ENCODE measurements at places on chromosomes 12 and 14. TPM values are rescaled to one million over a fixed set of nuclear protein-coding genes. Genes with fewer than 3 reads are reported as not detected.
A peak's percentile ranks its signal among the peaks of the same experiment; 100 is the strongest.

DNA sequence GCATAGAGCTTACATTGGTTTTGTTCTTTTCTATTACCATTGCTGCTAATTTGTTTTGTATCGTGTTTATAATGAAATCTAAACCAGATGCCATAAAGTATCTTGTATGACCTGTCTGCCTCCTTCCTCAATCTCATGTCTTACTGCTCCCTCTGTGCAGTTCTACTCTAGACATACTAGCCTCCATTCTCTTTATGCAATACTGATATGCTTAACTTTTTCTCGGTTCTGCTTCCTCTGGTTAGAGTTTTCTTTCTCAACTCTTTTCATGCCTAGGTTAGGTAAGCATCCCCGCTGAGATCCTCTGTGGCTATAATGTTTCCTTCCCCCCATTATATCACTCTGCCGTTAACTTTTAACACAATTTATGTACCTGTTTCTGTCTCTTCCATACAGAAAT is 852.3 kb downstream of the TRHDE start:
- no peak for ATAC-seq

DNA sequence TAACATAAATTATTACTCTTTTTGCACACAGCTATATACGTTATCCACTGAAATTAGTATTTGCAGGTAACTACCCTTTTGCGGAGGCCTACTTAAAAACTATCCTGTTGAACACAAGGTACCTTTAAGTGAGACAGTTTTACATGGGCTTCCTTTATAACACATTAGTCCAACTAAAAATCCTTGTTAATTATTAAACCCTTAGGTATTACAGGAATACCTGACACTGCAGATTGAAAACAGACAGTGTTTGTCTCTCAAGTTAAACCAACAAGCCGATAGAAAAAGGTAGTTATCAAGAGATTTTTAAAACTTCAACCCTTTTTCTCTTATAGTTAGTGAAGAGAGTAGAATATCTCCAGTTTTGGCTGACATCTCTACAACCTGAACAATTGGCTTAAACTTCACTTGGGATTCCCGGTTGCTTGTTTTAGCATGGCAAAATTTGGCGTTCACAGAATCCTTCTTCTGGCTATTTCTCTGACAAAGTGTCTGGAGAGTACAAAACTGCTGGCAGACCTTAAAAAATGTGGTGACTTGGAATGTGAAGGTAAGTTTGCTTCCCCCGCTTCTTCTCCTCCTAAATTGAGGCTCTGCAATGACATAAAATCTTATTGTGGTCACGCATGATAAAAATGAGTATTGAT is at the start of gene MIA2:
Gene MIA2, plus strand, starts transcription at position 236 of the 647 bp plus-strand sequence. Its CDS starts 200 bp downstream, at position 436.
- no peak for ATAC-seq

GRCh38 chr12:95182868-95183415 is 34.3 kb downstream of the FGD6 start:
- ATAC-seq, result peak; percentile 34

GRCh38 chr12:20398686-20399085 is 30.3 kb downstream of the PDE3A start:
- no peak for ATAC-seq

The APOLD1 gene
- total RNA-seq, result 25.2 TPM

DNA sequence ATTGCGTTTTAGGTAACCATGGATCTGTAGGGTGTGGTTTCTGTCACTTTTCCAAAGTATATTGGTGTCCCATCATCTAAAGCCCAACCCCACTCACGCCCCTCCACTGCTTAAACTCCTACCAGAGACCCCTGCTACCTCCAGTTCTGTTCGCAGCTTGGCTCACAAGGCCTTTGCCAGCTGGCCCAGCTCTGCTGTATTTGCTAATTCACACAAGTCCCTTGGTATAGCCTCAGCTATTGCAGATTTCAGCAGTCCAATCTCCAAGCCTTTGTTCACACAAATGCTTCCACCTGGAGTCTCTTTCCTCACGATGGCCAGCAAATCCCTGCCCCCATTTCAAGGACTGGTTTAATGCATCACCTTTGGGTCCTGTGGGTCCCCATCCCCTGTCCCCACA is 24.2 kb downstream of the ISCA2 start:
- no peak for ATAC-seq

DNA sequence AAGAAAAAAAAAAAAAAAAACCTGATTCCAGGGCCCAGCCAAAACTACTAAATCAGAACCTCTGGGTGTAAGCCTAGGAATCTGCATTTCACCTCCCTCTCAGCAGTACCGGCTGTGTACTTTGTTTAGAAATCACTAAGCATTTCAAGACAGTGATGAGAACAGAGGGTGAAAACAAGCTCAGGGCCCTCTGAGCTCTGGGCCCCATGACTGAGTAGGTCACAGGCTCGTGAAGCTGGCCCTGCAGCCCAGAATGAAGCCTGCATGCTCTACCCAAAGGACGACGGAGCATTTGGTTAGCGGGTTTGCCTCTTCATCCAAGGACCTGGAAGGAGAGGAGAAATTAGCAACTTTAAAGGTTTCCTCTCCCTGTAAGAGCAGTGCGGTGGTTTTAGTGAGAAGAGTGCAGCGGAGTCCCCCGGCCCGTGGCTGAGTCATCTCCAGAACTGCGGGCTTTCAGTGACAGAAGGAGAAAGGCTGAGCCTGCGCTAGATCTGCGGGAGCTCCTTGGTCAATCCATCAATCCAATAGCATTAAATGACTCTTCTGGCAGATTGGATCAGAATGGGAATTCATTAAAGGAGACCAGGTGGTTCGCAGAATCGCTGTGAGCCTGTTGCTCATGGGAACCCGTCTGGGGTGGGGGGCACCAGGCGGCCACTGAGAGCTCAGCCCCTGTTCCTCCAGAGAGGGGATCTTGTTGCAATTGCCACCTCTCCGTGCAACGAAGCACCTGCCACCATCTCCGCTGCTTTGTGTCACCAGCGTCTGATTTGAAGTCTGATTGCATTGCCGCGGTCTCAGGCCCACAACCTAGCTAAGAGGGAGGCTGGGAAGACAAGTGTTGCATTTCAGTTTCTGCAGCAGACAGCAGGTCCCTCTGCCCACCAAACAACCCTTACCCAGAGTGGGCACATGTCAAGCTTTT is 7.3 kb downstream of the IL31 start:
- no peak for ATAC-seq

- no peak for ATAC-seq
Measured at GRCh38 chr12:71954083-71954778, 15.6 kb downstream of the TPH2 start.

The VWF gene
- 116 TPM for total RNA-seq

DNA sequence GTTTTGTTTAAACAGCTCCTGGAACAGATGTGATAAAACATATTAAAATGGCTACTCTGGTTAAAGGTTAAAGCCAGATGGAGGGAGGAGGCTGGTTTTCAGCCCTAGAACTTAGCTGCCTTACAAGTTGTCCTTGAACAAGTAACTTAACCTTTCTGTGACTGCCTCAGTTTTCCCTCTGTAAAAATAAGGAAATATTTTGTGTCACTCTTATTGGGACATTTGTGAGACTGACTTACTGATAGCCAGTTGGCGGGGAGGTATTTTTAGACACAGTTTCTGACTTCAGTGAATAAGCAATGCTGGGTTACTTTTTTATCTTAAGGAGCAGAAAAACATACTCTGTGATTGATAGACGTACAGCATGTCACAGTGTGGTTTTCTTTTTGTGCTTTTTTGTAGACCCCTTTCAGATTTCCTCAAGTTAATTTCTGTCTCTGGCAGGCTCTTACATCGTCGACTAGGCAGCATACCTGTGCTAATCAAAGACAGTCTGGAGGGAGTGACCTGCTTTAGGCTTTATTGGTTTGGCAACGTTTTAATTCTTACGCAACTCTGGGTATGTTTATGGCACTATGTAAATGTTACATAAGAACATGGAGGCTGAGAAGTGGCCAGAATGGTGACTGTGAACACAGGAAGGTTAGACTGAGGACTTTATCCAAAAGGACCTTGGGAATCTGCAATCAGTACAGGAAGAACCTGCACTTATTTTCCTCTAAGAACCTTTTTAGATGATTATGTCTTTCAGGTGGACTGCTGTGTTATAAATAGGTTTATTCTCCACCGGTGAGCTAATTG is 3.3 kb downstream of the ACVR1B start:
- ATAC-seq, result no peak

The C12orf56 gene
- total RNA-seq, result not detected

DNA sequence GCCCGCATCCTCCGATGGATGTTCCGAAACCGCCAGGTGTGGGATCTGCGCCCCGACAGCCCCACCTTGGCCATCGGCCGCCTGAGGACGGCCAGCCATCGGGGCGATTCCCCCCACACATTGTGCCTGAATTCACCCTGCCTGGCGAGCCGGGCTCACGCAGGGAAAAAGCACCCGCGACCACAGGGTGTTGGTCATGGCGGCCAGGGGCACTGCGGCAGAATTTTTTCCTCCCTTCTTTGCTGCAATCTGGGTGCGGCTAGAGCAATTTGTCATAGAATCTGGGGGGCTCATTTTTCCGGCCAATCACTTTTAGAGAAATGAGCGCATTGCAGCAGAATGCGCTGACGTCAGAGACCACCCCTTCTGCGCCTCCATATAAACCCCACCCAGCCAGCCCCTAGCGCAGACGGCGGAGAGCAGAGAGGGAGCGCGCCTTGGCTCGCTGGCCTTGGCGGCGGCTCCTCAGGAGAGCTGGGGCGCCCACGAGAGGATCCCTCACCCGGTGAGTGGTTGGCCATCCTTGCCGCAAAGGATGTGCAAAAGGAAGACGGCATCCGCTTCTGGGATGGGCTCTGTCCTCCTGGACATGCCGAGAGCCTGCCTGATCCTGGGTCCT is at the start of gene MEG3:
Gene MEG3, plus strand, starts transcription at position 406 of the 619 bp plus-strand sequence.
- peak; percentile 55 for ATAC-seq

DNA sequence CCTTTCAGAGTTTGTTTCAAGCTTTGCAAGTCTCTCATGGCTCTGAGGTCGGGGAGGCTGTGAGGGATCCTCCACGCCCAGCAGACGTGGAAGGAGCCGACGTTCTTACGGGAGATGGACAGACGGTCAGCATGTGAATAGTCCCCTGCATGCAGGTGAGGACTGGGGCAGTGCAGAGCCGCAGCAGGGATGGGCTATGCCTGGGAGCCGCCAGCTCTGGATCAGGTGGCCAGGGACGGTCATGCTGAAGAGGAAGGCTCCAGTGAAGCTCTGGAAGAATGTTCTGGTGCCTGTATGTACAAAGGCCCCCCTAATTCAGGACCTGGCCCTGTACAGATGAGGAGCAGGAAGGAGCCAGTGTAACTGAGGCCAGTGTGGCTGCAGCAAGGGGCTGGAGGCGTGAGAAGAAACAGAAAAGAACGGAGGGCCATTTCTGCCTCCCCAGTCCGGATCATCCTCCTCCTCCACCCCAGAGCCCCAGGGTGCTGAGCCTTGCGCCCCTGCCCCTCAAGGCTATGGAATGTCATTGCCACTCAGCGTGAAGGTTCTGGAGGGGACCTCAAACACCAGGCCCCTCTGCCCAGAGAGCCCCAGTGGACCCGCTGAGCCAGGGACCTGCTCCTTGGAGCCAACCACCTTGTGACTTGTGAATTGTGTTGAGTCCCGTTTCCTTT is 96.8 kb upstream of the DIO3 start:
- no peak for ATAC-seq

The ITGB7 gene
- total RNA-seq, result 0.40 TPM

DNA sequence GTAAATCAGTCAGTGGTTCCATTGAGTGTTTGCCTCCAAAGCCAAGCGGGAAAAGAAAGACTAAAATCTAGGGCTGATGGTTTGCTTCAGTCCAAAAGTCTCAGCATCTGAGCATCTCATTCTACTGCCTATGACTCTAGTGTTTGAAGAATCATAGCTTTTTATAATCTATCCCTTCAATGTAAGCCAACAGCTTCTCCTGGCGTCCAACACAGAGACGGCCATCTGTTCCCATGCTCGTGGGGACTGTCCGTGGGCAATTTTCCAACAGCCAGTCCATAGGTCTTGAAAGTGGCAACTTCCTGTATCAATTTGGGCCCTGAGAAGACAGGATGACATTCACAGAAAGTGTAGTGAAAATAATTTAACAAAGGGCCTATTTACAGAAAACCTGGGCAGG is 544.4 kb upstream of the TMEM132C start:
- no peak for ATAC-seq

DNA sequence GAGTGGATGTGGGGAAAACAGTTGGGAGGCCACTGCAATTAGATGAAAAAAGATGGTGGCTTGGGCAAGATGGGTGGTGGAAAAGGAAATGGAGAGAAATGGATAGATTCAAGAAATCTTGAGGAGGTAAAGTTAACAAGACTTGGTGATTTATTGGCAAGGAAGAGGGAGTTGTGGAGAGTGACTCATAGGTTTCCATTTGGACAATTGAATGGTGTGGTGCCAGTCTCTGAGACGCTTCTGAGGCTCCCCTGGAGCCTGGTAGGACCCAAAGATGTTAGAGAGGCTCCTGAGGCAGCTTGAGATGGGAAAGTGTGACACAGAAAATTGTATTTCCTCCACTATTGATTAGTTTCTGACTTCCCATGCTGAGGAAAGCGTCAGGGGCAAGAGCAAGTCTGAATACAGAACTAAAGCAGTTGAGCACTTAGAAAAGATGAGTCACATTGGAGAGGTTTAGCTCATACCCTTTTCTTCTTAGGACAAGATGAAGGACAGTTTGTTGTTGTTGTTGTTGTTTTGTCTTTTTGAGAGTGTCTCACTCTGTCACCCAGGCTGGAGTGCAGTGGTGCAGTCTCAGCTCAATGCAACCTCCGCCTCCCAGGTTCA is 4.5 kb downstream of the PRPF40B start:
- ATAC-seq, result no peak

The AICDA gene
- total RNA-seq, result not detected

The FOXG1 gene
- total RNA-seq, result 0.16 TPM

The PYGL gene
- total RNA-seq, result 23.8 TPM

DNA sequence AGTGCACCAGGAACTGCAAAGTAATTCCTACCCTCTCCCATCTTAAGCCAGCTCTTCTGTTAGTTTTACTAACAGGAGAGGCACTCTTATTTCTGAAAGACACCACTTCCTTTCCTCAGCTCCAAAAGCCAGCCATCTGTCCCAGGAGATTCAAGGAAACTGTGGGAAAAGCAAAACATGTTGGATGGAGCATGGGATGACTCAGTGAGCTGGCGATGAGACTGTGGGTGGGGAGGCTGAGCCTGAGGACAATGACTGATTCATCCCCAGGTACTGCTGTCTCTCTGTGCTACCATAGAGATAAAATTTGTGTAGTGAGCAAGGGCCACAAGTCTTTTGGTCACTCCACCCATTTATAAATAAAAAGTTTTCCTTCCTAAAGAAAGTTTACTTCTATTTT is 141.4 kb downstream of the MYRFL start:
- peak; percentile 84 for ATAC-seq

The CD27 gene
- not detected for total RNA-seq

The GPHN gene
- total RNA-seq, result 13.3 TPM

- ATAC-seq, result peak; percentile 76
Measured at GRCh38 chr14:103121846-103122584, 1.2 kb upstream of the TNFAIP2 start.

The SLC25A47 gene
- total RNA-seq, result not detected

GRCh38 chr14:63745858-63746425 is 18.1 kb upstream of the SGPP1 start:
- ATAC-seq, result no peak

- peak; percentile 91 for ATAC-seq
Measured at GRCh38 chr12:53251477-53252348, 16.4 kb upstream of the ESPL1 start.

The FAR2 gene
- 10.0 TPM for total RNA-seq

DNA sequence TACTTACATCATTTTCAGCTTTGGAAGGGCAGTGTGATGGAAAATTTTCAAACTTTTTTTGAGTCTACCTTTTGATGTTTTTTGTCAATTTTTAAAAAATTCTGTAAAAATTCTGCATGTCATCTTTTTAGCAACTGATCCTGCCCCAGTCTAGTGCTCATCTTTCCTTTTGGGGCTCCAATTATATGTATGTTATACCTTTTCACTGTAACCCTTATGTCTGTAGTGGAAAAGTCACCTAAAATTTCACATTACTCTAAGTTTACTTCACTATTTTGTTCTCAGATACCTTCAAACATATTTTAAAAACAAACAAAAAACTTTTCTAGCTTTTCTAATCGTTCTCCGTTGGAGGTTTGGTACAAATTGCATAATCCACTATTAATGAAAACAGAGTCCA is 32.5 kb upstream of the MYRFL start:
- ATAC-seq, result no peak

All from gastroesophageal sphincter (tissue), 4 donors.